ENCODE measurements at places on chromosomes 13 and 19.

GRCh38 chr19:55178781-55179599, 1.1 kb downstream of the SYT5 start:
- peak; percentile 94 for DNase-seq

GRCh38 chr13:70612881-70613280, 504.6 kb upstream of the KLHL1 start:
- DNase-seq, result no peak

DNA sequence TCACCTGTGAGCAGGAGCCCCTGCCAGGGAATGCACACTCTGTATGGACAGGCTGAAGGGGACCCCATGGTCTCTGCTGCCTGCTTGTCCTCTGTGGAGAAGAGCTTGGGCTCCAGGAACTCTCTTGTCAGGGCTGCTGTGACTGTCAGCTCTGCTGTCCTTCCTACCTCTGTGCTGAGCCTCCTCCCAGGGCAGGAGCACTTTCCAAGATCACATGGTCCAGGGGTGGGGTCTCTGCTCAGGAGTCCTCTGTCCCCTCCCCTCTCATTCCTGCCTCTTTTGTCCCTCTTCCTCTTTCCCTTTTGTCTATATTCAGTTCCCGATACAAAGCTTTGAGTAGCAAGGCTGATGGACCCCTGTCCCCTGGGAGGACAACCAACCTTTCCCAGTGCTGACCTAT, at the start of gene CEACAM7:
Gene CEACAM7 (minus strand): TSS at position 173 of the 400 bp plus-strand sequence. CDS start 105 bp downstream, at position 68.
- no peak for DNase-seq

- DNase-seq, result no peak
These were observed 361.6 kb downstream of the RBM26 start for GRCh38 chr13:79044415-79044814.

- DNase-seq, result no peak
These were observed 118.3 kb downstream of the FLT1 start for GRCh38 chr13:28376604-28377003.

DNA sequence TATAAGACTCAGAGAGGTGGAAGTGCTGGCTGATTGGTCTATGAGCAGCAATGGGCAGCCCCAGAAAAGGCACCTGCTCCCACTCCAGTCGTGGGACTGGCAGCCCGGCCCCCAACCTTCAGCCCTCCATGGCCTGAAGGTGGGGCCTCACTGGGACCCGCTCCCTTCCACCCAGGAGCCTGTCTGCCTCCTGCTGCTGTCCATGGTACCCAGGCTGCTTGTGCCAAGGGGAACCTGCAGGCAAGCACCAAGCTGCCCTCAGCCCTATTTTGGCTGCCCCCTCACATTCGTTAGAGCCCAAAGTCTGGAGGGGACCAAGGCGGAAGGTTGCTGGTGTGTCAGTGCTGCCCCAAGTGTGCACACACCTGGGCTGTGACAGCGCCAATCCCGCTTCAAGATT, 2304.9 kb downstream of the PCDH9 start:
- DNase-seq, result no peak

GRCh38 chr19:44758596-44758995, 10.1 kb downstream of the BCL3 start:
- DNase-seq, result peak; percentile 22

- no peak for DNase-seq
These were observed at the start of gene FCER2 for GRCh38 chr19:7701654-7702457. Gene FCER2, minus strand, starts transcription at chr19:7702131. Its CDS starts 2,371 bp downstream, at chr19:7699760.

GRCh38 chr13:39505151-39505550, 97.8 kb downstream of the LHFPL6 start:
- DNase-seq, result no peak

DNA sequence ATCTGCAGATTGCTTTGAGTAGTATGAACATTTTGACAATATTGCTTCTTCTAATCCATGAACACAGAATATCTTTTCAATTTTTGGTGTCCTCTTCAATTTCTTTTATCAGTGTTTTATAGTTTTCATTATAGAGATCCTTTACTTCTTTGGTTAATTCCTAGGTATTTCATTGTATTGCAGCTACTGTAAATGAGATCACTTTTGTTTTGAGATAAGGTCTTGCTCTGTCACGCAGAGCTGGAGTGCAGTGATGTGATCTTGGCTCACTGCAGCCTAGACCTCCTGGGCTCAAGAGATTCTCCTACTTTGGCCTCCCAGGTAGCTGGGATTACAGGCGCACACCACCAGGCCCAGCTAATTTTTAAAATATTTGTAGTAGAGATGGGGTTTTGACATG, 9.8 kb downstream of the CYP2A7 start:
- DNase-seq, result no peak

DNA sequence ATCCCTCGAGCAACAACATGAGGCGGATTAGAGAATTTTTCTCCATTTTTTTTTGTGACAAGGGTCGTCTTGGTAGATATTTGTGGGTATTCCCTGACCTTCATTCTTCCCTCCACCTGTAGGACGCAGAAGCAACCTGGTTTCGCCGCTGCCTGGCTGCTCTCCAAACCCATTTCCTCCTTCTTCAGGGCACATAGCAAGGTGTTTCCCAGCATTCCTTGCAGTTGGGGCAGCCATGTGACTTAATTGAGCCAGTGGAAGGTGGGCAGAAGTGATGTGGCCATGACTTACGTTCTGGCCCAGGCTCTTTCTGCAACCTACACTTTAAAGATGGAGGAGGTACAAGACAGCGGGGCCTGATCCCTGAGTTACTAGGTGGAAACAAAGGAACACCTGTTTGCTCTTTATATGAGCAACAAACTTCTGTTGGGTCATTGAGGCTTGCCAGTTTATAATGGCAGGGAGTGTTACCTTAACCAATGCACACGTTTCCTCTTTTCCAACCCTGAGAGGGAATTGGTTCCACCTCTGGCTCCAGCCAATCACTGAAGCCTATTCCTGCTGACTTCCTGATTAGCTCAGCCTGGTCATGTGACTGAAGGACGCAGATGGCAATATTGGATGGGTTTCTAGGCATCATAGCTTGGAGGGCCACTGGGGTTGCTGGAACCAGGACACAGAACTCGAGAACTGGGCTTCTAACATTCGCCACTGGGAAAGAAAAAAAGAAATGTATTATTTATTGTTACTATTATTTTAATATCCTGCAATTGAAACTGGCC, 30.8 kb upstream of the ZNRF4 start:
- peak; percentile 6 for DNase-seq

DNA sequence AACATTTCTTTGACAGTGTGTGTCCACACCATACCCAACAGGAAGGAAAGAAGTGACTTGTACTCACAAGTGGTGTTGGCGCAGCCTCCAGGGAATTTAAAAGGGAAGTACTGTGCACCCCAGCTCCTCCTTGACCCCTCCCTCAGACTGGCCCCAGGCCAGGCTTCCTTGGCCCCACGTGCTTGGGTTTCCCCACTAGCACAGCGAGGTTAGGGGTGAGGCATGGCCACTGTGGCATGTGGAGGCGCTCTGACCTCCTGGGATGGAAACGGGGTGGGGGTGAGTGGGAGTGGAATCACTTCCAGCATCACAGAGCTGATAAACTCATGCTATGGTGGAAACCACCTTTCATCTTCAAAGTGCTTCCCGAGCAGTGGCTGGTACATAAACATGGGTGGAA, 168.6 kb downstream of the ZNF536 start:
- no peak for DNase-seq

DNA sequence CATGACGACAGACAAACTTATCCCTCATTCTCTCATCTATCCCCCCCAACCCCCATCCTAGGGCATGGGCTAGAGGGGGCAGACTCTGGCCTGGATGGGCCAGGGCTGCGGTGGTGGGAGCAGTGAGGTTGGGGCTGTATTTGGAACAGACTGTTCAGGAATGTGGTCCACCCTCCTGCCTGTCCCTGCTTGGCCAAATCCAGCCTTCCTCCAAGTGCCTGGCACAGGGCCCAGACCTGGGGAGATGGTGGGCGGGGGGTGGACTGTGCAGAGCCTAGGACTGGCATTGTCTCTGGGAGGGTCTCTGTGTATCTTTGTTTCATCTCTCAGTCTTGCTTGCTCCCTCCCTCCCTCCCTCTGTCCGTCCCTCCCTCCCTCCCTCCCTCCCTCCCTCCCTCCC, 14.2 kb downstream of the EGLN2 start:
- DNase-seq, result no peak

- DNase-seq, result no peak
These were observed 105.3 kb downstream of the MYO16 start for GRCh38 chr13:108734676-108735075.

- DNase-seq, result no peak
These were observed 5.8 kb downstream of the CRYL1 start for GRCh38 chr13:20519875-20520274.

GRCh38 chr13:27522847-27523246, 72.5 kb upstream of the MTIF3 start:
- no peak for DNase-seq

DNA sequence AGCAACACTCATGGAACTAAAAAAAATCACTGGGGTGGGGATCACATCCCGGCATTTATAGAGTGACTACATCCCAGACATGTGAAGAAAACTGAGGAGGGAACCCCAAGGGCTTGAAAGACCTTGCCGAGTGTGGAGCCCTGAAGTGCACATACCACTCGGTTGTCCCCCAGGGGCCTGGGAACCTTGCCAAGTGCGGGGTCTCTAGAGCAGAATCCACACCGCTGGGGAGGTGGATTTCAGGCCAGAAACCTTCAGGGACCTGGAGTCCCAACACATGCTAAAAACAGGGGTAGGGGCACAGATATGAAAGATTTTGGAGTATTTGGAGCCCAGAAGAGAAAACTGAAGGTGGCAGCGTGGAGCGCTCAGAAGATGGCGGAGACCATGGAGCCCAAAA, 35.2 kb downstream of the ERICH4 start:
- DNase-seq, result no peak

DNA sequence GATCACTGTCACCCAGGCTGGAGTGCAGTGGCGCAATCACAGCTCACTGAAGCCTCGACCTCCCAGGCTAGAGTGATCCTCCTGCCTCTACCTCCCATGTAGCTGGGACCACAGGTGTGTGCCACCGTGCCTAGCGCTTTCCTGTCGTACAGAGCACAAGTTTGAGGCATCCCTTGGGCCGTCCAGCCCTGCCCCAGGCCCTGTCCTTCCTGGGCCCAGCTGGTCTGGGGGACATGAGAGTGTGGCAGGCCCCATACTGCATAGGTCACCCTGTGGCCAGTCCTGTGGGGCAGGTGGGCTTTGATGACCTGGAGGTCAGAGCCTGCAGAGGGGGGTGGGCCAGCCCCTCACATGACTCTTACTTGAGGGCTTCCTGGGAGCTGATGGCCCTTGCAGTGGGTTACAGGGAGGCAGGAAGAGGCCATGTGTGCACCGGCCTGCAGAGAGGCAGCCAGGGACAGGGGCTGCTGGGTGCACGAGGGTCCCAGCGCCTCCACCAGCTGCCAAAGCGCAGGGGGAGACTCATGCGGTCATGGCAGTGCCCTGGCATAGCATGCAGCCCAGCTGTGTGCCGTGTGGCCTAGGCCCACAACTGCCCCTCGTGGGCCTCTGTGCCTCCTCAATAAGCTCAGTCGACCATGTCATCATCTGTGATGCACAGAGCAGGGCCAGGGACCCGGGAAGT, 61.4 kb downstream of the KDM4B start:
- no peak for DNase-seq

GRCh38 chr19:7550987-7551761, 15.7 kb downstream of the PNPLA6 start:
- peak; percentile 81 for DNase-seq

- no peak for DNase-seq
These were observed 1.2 kb downstream of the MED26 start for GRCh38 chr19:16626796-16627192.

- DNase-seq, result no peak
These were observed 22.8 kb downstream of the COL4A2 start for GRCh38 chr13:110329798-110330461.

DNA sequence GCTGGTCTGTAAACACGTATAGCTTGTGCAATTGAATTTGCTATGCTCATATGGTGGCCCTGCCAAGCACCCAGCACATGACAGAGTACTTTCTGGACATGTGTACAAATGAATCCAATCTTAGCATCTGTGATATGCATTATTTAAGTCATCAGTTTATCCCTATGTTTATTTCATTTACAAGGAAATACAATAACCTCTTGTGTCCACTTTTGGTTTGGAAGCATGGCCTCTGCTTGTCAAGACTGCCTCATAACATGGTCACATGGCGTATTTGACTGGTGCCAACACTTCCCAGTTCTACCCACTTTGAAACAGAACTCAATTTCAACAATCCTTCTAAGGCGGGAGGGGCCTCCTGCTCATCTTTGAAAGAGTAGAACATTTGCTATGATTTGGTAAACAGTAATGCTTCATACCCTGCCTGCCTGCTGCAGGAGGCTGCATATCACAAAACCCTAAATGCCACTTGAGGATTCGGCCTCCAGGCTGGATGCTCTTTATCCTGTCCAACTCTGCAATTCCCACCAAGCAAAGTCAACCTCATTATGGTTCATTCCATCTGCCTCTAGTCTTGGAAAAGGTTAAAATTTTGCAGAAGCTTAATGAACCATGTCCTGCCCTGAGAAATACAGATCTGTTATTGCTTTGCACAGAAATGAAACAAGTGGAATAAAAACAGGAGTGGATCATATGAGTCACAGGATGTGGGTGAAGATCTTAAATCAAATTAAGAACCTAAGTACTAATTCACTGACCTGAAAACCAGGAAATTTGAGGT, 151.3 kb downstream of the CYSLTR2 start:
- no peak for DNase-seq

DNA sequence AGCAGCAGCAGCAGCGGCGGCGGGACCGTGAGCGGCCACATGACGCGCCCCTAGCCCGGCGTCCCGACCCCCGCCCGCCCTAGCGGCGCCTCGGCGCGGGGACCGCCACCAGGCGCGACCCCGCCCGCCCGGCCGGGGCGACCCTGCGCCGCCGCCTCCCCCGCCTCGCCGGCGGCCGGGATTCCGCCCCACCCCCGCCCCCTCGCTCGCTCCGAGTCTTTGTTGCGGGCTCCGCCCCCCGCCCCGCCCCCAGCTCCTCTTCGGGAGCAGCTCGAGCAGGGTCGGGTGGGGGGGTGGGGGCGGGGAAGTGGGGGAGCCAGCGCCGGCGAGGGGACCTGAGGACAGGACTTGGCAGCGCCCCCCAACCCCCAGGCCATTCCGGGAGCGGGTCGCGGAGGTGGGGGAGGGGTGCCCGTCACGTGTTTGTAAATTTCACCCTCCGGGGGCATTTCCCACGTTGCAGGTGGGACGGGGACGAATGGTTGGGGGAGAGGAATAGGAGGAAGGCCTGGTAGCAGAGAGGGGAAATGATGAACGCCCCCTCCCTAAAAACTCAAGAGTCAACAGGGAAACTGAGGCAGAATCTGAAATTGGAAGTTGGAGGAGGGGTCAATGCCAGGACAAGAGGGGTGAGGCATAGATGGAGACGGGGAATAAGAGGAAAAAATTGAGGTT, at the start of gene OLFM2:
Gene OLFM2 (minus strand): TSS at position 190 of the 675 bp plus-strand sequence. CDS start 149 bp downstream, at position 41.
- DNase-seq, result peak; percentile 79

DNA sequence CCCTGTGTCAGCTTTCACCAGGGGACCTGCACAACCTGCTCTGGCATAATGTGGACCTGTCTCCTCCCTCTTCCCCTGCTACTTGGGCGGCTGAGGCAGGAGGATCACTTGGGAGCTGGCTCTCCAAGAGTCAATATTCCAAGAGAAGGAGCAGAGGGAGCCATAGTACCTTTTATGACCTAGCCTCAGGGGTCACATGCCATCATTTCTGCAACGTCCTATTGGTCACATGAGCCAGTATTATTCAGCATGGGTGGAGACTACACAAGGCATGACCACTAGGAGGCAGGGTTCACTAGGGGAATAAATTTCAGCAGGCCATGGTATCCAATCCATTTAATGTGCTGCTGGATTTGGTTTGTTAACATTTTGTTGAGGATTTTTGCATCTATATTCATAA, 12.0 kb upstream of the SHFL start:
- DNase-seq, result peak; percentile 65

GRCh38 chr13:25345576-25345975, 26.2 kb upstream of the ATP8A2 start:
- DNase-seq, result no peak

Data from D341Med (cell line).